Cardiac muscle cell (in vitro differentiated cells and primary cell): ENCODE measurements at places on chromosomes 5 and 9. TPM values are rescaled to one million over a fixed set of nuclear protein-coding genes. Genes with fewer than 3 reads are reported as not detected.

MEIKIN gene
- polyA plus RNA-seq: not detected in 2 replicates

KIF4B gene
- 0.05 TPM in 1 of 2 replicates, not detected in the other for polyA plus RNA-seq

FOXD4L3 gene
- 0.28 TPM in 1 of 2 replicates, not detected in the other for polyA plus RNA-seq

PCDHGB7 gene
- 8.4 and 12.3 TPM in 2 replicates for polyA plus RNA-seq

IL13 gene
- not detected in 2 replicates for polyA plus RNA-seq

ST8SIA4 gene
- 0.02 and 0.26 TPM in 2 replicates for polyA plus RNA-seq

POLR1E gene
- polyA plus RNA-seq: 7.6 and 7.8 TPM in 2 replicates

CCDC171 gene
- polyA plus RNA-seq: 2.5 and 2.8 TPM in 2 replicates

OBP2B gene
- polyA plus RNA-seq: 0.35 TPM in 1 of 2 replicates, not detected in the other

FAM169A gene
- 3.9 and 6.1 TPM in 2 replicates for polyA plus RNA-seq

ZFP2 gene
- 2.0 and 3.8 TPM in 2 replicates for polyA plus RNA-seq

APBA1 gene
- 0.54 and 0.93 TPM in 2 replicates for polyA plus RNA-seq

PNPLA7 gene
- 1.4 and 1.6 TPM in 2 replicates for polyA plus RNA-seq

MLANA gene
- 0.94 TPM in 1 of 2 replicates, not detected in the other for polyA plus RNA-seq
